ENCODE measurements at places on chromosomes 7 and 10.

DNA sequence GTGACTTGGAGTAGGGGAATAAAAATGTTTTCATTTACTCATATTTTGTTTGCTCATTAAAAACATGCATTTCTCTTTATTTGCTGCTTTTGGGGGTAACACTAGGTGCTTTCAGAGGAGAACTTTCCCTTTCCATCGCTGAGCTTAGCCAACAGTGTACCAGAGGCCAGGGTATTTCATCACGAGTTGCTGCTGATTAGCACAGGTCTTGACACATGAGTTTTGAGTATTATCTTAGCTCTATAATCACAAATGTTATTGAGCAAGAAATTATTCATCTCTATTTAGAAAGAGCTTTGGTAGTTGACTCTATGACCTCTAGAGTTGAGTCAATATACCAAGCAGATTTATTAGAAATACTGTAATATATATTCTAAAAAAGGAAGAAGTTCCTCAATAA lies 375.9 kb downstream of the NXPH1 start:
- no peak for DNase-seq

DNA sequence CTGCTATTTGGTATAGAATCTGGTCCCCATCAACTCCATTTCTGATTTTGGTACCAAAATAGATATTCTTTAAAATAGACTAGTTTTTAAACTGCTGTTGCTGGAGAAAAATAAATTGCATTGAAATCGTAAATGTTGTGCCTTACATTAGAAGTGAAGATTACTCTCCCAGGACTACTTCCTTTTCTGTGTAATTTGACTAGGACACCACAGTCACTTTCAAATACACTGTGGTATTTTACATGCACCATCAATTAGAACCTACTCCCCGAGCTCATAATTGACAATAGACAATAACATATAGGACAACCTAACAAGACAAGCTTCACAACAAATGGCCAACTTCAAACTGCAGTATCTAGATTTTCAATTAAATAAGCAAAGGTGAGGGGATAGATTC lies 211.5 kb downstream of the DGKB start:
- DNase-seq: no peak

DNA sequence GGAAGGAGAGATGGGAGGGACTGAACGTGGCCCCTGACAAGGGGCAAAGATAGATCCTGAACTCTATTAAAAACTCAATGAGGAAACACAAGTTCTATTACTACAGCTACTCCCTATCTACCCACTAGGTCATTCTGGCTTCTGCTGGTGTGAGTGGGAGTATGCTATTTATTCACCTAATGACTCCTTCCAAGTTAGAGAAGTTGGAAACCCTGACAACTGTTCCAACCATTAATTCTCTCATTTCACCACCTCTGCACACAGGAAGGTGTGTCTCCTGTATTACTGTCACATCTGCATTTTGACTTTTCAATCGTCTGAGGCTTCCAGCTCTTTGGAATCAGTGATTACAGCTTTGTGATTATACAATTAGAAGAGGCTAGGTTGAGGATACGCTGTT lies 169.4 kb upstream of the ADO start:
- no peak for DNase-seq

DNA sequence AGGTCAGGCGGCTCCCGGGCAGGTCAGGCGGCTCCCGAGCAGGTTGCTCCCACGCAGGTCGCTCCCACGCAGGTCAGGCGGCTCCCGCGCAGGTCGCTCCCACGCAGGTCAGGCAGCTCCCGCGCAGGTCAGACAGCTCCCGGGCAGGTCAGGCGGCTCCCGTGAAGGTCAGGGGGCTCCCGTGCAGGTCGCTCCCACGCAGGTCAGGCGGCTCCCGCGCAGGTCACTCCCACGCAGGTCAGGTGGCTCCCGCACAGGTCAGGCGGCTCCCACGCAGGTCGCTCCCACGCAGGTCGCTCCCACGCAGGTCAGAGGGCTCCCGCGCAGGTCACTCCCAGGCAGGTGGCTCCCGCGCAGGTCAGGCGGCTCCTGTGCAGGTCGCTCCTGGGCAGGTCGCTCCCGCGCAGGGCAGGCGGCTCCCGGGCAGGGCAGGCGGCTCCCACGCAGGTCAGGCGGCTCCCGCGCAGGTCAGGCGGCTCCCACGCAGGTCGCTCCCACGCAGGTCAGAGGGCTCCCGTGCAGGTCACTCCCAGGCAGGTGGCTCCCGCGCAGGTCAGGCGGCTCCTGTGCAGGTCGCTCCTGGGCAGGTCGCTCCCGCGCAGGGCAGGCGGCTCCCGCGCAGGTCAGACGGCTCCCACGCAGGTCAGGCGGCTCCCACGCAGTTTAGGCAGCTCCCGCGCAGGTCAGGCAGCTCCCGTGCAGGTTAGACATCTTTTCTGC lies 30.7 kb downstream of the PTPRN2 start:
- DNase-seq: no peak

GRCh38 chr10:770975-771374 lies 81.5 kb upstream of the DIP2C start:
- DNase-seq: no peak

GRCh38 chr7:7265081-7266075 lies 83.0 kb downstream of the C1GALT1 start:
- DNase-seq: no peak

DNA sequence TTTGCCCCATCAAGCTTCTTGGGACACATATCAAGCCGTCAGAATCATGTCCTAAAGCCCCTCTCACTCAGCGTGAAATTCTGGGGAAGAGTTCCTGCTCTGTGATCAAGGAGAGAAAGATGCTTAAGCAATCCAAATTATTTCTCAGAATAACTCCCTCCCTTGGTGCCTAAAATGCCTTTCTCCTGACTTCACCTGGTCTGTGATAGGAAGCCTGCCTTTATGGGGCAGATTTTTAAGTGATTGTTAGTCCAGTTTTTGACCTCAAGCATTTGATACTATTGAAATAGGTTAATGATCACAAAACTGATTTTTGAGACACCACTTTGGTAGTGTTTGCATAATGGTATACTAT lies 76.4 kb upstream of the MAGI2 start:
- DNase-seq: no peak

GRCh38 chr10:60205741-60206140 lies 183.9 kb downstream of the ANK3 start:
- DNase-seq: no peak

GRCh38 chr10:96758423-96758822 lies 38.1 kb upstream of the PIK3AP1 start:
- DNase-seq: no peak

DNA sequence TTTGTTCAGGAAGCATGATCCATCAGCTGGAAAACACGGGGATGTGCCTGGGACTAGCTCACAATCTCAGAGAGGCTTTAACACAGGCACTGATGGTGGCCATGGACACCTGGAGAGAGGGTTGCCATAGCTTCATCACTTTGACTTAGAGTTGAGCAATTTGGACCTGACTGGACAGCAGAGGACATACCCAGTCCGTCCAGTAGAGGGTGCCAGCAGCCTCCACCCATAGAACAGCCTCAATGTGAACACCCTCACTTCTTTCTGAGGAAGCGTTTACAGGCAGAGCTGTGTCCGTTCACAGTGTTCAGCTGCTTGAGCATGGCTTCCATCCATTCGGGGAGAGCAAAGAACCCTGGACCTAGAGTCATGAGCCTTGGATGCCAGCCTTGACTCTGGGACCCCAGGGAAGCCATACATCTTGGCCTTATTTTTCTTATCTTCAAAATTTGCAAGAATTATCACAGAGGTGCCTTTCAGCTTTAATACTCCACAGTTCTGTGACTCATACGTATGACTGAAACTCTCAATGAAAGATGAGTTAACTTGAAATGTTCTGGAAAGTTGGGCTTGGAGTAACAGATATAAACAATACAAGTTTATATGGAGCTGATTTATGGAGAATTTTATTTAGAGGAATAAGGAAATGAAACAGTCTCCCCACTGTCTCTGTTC lies 302.9 kb upstream of the PODXL start:
- peak; percentile 6 for DNase-seq

DNA sequence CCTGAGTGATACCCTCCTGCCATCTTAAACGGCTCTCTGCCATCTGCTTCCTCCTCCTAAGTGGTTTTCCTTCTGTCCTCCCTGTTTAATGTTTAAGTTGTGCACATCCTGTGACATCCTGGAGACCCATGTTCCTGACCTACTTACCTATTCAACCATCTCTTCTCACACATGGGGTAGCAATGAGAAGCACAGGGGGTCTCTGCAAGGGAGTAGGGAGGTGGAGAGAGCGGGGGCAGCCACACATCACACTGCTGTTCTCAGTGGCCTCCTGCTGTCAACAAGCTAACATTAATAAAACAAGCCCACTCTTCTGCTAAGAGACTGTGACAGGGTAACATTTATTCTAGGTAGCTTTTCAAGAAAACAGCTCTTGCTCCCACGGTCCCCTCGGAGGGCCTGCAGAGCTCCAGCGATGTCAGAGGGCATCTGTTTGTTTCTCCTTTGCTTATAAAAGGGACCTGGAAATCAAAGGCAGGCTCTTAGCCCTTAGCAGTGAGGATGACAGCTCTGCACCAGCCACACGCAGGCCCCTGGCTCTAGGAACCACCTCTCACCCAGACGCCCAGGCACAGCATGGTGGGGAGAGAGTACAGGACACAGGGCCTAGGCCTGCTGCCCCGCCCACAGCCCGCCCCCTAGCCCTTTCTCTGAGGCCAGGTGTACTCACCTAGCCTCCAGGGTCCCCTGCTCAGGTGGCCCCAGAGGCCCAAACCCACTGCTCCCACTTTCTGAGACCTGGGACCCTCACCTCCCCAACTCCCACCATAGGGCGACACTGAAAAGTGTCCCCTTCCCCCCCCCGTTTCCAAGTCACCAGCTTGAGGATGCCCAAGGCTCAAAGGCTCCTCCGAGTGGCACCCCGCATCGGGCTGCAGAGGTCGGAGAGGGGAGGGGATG lies 943 bp upstream of the SLC18A2 start:
- DNase-seq: no peak

- DNase-seq: no peak
Observed at GRCh38 chr7:77222065-77222464, 22.4 kb upstream of the FGL2 start.

DNA sequence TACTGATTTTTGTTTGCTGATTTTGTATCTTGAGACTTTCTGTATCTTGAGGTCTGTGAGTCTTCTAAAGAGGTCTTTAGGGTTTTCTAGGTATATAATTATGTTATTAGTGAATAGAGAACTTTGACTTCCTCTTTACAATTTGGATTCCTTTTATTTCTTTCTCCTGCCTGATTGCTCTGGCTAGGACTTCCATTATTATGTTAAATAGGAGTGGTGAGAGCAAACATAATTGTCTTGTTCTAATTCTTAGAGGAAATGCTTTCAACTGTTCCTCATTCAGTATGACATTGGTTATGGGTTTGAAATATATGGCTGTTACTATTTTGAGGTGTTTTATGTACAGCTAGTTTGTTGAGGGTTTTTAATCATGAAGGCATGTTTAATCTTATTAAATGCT lies 308.0 kb upstream of the TEX47 start:
- no peak for DNase-seq

DNA sequence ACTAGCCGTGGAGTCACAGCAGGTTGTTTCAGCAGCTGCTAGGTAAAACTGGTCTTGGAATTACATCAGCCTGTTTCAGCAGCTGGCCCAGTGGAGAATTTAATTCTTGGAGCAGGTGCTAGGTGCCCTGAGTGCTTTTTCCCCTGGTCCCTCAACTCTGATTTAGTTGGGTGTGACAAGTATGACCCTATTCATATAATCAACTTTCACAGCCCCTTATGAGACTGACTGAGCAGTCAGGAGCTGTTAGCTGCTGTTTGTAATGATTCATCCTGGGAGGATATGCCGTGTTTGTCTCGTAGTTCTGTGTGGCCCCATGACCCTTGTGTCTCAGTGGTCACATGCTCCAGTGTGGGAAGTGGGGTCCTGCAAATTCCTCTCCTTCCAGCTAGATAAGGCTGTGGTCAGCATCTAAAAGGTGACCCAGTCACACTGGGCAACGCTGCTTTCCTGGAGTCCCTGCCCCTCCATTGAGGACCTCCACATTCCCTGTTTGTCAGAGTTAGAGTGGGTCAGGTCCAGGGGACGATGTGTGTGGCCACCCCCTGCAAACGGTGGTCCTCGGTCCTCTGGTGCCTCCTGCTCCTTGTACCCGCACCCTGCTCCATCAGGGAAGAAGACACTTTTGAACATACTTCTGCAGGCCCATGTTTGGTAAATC lies 28.3 kb downstream of the TBATA start:
- DNase-seq: no peak

- DNase-seq: no peak
Observed at GRCh38 chr7:26143298-26144048, 8.5 kb upstream of the NFE2L3 start.

- no peak for DNase-seq
Observed at GRCh38 chr10:24118246-24118645, 90.7 kb upstream of the KIAA1217 start.

DNA sequence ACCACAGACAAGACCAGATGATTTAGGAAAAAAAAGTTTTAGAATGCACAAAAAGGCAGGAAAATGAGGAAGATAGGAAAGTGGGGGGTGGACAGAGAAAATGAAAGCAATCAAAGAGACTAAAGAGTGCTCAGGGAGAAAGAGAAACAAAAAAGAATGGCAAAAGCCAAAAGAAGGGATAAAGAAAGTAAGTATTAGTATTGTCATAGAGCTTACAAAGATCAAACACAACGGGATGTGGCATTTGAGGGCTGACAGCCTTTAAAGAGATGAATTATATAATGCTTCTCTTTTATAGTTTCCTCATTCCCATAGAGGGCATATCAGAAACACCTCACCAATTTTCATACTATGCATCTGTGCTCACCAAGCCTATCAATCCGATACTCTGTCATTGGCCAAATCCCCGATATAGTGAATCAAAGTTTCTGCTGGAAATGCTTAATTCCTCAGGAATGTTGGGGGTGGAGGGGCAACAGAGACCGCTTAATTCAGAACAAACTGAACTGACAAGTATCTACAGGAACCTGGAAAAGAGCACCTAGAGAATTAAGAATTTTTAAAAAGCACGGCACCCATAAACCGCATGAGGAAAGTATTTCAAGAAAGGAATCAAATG lies 2.7 kb downstream of the COG5 start:
- DNase-seq: peak; percentile 66

DNA sequence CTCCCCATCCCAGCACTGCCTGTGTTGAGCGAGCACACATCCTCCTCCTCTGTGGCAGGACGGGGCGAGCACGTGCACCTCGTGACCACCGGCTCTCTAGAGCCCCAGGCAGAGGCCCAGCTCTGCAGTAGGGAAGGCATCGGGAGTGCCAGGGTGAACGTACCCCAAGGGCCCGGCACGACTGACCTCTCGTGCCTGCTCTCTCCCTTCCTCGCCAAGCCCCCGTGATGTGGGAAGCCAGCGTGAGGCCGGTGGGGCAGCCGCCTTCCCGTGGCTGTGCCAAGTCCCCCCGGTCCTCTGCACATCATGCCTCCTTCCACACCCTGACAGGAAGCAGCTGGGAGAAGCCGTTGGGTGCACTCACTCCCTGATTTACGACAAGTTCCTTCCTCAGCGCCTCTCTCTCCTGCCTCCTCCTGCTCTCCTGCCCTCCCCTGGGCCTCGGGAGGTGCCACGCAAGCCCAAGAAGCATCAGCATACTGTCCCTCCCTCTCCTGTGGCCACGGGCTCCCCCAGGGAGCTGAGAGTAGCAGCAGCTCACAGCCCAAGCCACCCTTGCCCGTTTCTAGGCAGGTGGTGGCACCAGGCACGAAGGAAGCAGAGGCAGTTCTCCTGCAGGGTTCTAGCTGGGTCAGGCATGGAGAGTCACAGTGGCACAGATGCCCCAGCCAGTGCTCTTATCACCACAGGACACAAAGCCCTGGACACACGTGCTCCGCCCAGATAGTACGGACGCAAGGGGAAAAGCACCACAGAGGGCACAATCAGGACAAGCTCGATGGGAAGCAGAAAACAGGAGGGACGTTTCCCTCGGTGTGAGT lies 47.0 kb downstream of the AMZ1 start:
- no peak for DNase-seq

GRCh38 chr7:10720042-10720441 lies 253.6 kb upstream of the PHF14 start:
- no peak for DNase-seq
